CD4-positive, alpha-beta T cell treated with Interleukin-2 at 100 ng/mL for 4 hours (primary cell): ENCODE measurements at places on chromosomes 12 and 14.
A peak's percentile ranks its signal among the peaks of the same experiment; 100 is the strongest.

GRCh38 chr12:44689587-44689986 lies 186.5 kb downstream of the NELL2 start:
- no peak for DNase-seq

GRCh38 chr12:67747869-67748742 lies 99.6 kb downstream of the DYRK2 start:
- DNase-seq: no peak

GRCh38 chr14:30681752-30682355 lies 59.7 kb downstream of the SCFD1 start:
- no peak for DNase-seq

GRCh38 chr12:13373131-13373530 lies 176.6 kb downstream of the EMP1 start:
- no peak for DNase-seq

GRCh38 chr12:111454311-111454710 lies 48.6 kb downstream of the SH2B3 start:
- no peak for DNase-seq

- DNase-seq: no peak
These were observed 75.5 kb upstream of the FZD10 start for GRCh38 chr12:130086797-130087196.

DNA sequence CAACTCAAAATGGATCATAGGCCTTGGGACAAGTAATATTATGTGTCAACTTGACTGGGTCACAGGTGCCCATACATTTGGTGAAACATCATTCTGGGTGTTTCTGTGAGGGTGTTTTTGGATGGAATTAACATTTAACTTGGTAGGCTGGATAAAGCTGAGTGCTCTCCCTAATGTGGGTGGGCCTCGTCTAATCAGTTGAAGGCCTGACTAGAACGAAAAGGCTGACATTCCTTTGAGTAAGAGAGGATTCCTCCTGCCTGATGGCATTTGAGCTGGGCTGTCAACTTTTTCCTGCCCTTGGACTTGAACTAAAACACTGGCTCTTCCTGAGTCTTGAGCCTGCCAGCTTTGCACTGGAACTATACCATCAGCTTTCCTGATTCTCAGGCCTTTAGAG lies 93.4 kb upstream of the ESRRB start:
- no peak for DNase-seq

- peak; percentile 3 for DNase-seq
These were observed 356.9 kb upstream of the STXBP6 start for GRCh38 chr14:25406818-25407217.

DNA sequence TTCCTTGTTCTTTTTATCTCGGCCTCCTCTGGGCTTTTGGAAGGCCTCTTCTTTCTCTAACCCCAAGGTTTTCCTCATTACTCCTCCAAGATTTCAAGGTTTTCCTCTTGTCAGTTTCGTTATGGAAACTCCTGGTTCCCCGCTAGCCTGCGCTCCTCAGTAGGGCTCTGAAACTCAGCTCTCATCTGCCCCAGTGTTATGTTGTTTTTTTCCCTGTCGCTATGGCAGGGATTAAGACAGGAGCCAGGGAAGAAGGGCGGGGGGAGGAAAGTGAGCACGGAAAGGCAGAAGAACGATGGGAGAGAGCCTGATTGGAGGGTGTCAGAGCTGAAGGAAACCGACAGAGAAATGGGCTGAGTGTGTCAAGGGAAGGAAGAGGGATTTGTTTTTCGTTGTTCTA lies 26.5 kb upstream of the JDP2 start:
- DNase-seq: no peak

- DNase-seq: no peak
These were observed 36.3 kb upstream of the HECTD1 start for GRCh38 chr14:31243860-31244259.

DNA sequence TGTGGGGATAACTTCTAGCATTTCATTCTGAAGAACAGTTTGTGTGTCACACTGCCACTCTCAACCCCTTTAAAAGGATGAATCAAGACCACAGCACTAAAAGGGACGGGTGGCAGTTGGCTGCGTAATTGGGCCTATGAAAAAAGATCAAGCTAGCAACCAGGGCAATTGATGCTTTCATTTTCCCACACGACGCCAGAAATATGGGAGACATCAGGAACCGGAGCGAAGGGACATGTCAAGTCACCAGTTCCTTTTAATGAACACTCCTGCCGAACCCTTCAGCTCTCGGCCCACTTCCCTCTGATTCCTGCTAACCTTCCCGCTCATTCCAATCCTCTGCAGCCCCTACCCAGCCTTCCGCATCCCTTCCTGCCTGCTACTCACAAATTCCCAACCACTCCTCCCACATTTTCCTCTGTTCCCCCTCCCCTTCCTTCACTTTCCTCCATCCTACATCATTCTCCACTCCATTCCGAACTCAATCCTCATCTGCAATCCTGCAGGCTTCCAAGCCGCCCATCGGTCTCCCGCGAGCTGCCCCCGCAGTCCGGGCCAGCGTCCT lies 753 bp downstream of the CSRNP2 start:
- peak; percentile 30 for DNase-seq

DNA sequence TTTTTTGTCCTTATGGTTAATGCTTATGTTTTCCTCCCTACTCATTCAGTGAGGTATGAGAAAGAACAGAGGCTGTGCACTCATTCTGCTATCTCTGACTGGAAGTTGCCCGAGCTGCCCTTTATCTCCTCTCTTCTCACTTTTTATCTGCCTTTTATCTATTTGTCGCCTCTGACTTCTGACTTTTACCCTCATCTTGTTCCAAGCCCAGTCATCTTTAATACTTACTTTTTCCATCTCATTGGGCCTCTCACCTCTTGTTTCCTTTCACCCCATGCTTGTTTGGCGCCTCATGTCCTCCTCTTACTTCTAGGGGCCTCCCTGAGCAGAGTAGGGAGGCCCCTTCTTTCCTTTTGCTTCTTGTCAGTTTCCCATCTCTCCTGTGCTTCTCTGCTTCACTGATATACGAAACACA lies 50.7 kb downstream of the DIP2B start:
- no peak for DNase-seq

DNA sequence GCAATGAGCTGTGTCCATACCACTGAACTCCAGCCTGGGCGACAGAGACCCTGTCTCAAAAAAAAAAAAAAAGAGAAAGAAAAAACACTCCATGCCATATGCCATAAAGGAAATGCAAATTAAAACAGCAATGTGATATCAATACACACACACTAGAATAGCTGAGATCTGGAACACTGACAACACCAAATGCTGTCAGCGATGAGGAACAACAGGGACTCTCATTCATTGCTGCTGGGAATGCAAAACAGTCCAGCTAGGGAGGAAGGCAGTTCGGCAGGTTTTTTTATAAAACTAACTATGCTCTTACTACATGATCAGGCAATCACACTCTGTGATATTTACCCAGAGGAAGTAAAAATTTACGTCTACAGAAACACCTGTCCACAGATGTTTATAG lies 3.4 kb upstream of the ABCB9 start:
- DNase-seq: no peak

GRCh38 chr12:61676520-61676919 lies 583.7 kb upstream of the USP15 start:
- DNase-seq: no peak

GRCh38 chr14:93970965-93971634 lies 5.3 kb downstream of the ASB2 start:
- peak; percentile 27 for DNase-seq

- no peak for DNase-seq
These were observed 8.0 kb upstream of the ITGA5 start for GRCh38 chr12:54427106-54427505.

GRCh38 chr12:91561301-91561957 lies 378.8 kb upstream of the DCN start:
- DNase-seq: no peak
